ENCODE measurements at places on chromosomes 4 and X.

DNA sequence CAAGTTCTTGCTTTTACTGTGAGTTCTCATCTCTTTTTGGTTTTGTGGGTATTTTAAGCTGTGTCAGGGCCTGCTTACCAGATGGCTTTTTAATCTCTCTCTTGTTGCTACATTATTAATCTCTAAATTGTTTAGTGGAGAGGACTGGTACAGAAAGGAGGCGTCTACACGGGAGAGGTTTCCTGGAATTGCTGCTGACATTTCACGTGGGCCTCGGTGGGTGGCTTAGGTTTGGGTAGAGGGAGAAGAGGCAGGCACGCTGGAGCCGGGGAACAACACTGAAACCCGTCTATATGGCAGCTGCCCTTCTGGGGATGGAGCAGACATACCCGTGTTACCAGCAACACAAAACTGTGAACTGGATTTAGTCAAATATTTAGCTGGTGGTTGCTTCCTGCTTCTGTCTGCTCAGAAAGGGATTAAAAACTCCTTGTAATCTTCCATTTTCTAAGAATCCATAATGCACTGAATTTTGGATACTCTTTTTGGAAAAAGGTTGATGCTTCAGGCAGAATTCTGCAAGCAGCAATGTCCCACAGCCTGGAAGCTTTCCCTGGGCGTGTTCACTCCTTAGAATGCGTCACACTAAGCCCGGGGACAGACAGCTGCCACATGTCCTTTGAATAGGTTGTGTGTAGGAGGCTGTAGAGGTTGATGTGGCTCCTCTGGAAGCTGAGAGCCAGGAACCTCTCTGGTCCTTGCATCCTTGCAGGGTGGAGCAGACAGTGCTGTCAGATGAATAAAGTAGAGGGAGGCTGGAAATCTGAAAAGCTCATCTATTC is 199.8 kb upstream of the GATB start:
- DNase-seq: no peak

DNA sequence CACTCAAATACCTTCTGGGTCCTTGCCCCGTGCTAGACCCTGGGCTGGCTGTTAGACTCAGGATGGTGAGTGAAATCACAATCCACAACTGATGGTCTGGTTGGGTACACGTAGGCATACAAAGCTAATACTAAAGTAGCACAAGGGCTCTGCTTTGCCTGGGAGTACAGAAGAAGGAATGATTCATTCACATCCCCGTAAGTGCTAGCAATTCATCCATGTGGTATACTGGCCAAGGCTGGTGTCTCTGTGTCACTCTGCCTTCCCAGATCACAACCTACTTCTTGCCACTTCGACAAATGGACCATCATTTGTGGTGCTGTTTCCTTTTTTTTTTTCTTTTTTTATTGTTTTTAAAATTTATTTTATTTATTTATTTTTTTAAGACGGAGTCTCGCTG is 19.7 kb upstream of the RBM47 start:
- DNase-seq: no peak

DNA sequence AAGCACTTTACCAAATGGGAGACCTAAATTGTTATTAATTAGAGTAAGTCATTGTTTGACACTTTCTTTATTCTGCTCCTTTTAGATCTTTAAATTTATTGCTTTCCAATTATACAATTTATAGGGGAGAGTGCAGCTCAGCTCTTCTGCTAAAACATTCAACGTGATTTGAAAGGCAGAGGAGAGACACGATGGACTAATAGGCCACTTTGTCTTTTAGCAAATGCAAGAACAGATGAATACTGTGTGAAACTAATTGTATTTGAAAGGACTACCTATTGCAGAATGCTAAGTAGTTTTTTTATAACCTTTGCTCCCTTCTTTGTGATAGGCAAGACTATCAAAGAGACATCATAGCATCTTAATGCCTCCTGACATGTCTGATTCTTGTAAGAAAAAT is 320.4 kb upstream of the KLF3 start:
- DNase-seq: no peak

GRCh38 chr4:88439161-88439760 is 17.7 kb upstream of the HERC5 start:
- no peak for DNase-seq

DNA sequence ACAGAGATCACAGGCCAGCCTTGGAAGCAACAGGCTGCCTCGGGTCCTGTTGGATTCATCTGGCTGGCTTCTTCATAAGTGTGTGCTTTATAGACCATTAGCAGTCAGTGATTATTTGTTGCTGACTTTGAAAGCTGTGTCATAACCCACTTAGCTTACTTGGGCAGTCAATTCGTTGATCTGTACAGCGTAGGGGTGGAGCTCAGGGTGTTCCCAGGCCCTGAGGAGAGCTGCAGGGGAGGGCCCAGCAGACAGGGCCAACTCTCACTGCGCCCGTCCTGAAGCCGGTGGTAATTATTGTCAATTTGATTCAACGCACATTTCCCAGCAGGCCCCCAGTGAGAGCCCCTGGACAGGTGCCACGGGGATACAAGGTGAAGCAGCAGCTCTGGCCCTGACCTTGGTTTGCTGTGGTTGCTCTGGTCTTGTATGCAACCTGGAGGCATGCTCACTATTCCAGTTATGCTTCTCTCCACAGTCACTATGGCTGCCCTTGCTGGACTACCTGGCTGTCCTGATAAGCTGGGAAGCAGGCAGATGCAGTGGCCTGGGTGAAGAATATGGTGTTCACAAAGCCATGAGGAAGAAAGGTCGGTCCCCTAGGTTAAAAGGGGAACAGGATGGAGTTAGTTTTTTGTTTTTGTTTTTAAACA is 40.1 kb upstream of the HMGB3 start:
- no peak for DNase-seq

DNA sequence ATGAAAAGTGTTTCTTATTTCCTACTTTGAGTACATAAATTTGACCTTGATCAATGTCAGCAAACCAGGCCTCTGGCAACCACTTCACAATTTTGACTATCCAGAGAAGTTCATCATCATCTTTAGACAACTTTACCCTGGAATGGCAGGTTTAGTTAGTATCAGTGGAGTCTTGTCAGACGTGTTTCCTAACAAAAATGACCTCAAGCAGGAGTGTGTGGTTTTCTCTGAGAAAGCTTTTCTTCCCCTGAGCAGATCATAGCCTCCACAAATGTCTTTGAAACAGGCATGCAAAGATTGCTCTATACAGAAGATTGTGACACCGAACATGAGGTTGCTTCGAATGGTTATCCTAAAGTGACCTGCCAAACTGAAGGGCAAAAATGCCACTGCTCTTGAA is 642.3 kb downstream of the RPA4 start:
- DNase-seq: no peak

DNA sequence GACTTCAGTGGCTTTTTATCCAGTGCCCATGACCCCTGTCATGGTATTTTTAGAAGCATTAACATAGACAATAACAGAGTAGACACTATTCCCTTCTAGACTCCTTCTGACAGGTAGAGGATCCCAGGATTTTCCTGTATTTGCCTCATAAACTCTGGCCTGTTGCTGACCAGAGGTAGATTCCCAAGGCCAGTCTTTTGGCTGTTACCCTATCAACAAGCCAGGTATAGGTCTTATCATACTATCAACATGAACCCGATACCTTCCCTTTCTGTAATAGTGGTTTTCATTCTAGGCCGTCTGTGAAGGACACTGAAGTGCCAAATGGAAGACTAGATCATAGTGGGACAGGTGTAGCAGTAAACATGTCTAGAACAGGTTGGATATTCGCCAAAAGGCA is 76.2 kb upstream of the CHRDL1 start:
- no peak for DNase-seq

DNA sequence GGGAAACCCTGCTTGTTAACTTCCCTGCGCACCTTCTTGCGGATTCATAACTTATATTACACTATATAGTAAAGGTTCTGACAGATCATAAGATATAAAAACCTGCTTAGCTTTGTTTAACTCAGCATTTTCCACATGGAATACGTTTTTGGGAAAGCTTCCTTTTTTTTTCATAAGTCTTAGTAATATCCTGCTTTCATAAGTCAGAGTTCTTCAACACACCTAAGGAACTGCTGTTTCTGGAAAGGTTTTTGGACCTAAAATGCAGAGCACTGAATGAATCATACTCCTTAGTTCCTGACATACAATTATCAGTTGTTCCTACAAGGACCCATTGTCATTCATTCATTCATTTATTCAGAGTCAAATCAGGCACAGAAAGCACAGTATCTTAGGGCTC is 32.3 kb upstream of the OCIAD2 start:
- DNase-seq: no peak

GRCh38 chrX:139158256-139158655 is 372.3 kb upstream of the F9 start:
- no peak for DNase-seq

DNA sequence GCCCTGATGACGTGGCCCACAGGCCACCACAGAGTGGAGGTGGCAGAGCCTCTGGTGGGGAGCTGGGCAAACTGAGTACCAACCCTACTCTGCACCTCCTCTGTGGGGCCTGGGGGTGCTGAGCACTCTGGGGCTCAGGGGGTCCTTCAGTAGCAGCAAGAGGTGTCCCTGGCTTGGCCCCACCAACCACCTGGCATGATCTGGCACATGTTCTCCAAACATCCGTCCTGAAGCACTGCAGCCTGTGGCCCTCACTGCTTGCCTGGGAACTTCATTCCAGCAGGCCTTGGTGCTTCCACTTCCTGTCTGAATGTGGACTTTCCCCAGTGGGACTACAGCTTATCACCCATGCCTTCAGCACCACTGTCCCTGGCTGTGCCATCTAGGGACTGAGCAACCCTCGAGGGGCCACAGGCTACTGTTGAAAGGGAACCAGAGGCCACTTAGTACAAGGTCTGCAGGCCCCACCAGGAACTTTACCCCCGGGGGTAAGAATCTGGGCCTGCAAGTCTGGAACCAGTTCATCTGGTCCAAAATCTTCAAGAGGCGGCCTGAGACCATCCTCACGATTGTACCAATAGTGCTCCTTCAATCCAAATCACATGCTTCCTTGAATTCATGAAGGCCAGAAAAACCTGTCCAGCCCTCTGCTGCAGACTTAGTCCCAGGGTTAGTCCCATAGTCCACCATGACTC is 13.2 kb downstream of the TNIP2 start:
- DNase-seq: no peak

DNA sequence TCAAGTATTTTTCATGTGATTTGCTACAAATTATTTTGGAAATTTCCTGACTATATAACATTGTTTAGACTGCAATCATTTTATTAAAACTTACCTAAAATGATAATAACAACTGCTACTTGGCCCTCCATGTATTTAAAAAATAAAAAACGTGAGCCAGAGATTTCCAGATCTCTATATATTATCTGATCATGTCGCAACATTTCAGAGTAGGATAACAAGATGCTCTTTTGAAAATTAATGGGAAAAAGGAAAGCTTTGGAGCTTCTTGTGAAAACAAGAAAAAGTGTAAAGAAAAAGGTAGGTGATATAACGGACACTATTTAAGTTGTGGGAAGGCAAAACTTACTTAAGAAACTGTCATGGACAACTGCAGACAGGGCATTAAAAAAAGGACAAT is 14.9 kb upstream of the MAB21L2 start:
- no peak for DNase-seq

GRCh38 chr4:159395693-159396092 is 292.8 kb downstream of the RAPGEF2 start:
- no peak for DNase-seq
